Fibroblast of the aortic adventitia (primary cell): ENCODE measurements at places on chromosomes 16 and 17. TPM values are rescaled to one million over a fixed set of nuclear protein-coding genes. Genes with fewer than 3 reads are reported as not detected.

Gene ATP5PD
- 513 and 829 TPM in 2 replicates for total RNA-seq

Gene MT3
- total RNA-seq = not detected in 2 replicates

Gene CACNG3
- not detected in 2 replicates for total RNA-seq

Gene EVI2A
- total RNA-seq = 9.9 and 11.0 TPM in 2 replicates

Gene CTRL
- total RNA-seq = 0.27 and 4.6 TPM in 2 replicates

Gene INCA1
- 0.36 TPM in 1 of 2 replicates, not detected in the other for total RNA-seq

Gene GSDMA
- total RNA-seq = not detected in 2 replicates

Gene KRTAP3-2
- not detected in 2 replicates for total RNA-seq
